Chondrocyte (in vitro differentiated cells): ENCODE measurements at places on chromosomes 11 and 22. TPM values are rescaled to one million over a fixed set of nuclear protein-coding genes. Genes with fewer than 3 reads are reported as not detected.

The PNPLA5 gene
- not detected in 3 replicates for total RNA-seq

GRCh38 chr11:123698546-123699127 lies 42.8 kb downstream of the ZNF202 start:
- DNase-seq: no peak

The NUP98 gene
- 47.8 to 61.6 TPM (median 52.7 TPM) in 3 replicates for total RNA-seq

GRCh38 chr11:43234881-43235280 lies 76.9 kb upstream of the API5 start:
- DNase-seq: no peak

DNA sequence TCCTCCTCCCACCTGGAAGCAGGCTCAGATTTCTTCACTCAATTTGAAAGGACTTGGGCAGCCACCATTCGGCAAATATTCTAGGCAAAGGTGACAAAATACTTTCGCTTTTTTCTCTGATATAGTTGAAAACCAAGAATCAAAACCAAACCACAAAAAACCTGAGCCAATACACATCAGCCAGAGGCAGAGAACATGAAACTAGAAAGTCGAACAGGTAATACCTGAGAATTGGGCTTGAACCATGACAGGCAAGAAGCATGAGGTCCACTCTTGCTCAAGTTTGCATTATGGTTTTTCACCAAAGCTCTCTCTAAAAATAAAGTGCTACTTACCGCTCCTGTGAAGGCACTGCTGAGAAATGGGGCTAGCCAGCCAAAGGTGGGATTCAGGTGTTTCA lies 26.2 kb upstream of the LDLRAD3 start:
- DNase-seq: no peak

- DNase-seq: no peak
These were observed 39.1 kb upstream of the SHISAL1 start for GRCh38 chr22:44351685-44352377.

The SCGB1C1 gene
- not detected in 3 replicates for total RNA-seq

The ARHGAP20 gene
- total RNA-seq: 0.62 to 1.2 TPM (median 0.62 TPM) in 3 replicates
